SW 1271 (cell line): ENCODE measurements at places on chromosomes 5 and 9.

- no peak for DNase-seq
Observed at GRCh38 chr9:107969141-107969540, 479.6 kb upstream of the KLF4 start.

DNA sequence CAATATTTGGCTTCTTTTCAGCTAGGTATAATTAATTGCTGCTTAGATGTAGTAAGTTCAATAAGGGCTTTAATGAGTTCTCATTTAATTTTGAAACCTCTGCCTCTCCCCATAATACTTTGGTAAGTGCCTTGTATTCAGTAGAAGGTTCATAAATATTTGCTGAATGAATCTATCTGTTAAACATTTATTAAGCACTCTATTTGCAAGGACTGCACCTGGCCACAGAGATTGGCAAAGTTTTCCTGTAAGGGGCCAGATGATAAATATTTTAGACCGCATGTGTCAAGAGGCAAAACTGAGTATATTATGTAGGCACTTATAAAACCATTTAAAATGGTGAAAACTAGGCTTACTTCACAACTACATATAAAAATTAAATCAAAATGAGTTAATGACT, 19.0 kb upstream of the GNA14 start:
- DNase-seq = no peak

DNA sequence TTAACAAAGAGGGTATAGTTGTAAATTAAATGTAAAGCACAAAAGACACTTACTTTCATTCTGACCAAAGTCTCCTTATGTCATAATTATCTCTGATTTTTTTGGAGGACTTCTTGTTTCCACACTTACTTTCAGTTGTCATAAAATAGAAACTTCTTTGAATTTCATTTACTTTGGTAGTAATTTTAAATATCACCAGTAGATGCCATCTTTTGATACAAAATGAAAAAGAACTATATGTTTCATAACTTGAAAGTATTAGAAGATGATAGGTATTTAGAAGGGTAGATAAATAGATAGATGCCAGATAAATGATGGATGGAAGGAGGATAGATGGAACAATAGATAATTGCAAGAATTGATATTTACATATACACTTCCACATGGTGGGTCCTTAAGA, 1865.3 kb upstream of the CDH9 start:
- DNase-seq = no peak

DNA sequence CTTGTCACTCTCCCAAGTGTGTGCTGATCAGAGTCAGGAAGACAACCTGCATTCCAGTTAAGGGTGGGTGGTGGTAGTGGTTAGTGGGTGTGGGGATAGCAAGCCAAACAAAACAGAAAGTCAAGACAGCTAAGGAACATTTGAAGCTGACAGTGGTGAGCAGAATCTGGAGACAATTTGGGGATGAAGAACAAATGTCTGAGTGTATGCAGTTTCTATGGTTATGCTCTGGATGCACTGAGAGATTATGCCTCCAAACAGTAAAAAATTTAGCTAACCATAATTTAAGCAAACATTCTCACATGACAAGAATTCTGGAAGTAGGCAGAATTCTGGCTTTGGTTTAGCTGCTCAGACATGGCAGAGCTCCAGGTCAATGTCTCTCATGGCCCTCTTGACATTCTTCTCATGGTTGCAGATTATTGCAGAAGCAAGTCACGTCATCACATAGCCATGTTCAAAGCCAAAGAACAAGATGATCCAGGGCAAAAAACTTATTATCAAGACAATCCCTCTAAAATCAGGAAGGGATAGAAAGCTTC, 148.7 kb downstream of the LURAP1L start:
- DNase-seq = no peak

DNA sequence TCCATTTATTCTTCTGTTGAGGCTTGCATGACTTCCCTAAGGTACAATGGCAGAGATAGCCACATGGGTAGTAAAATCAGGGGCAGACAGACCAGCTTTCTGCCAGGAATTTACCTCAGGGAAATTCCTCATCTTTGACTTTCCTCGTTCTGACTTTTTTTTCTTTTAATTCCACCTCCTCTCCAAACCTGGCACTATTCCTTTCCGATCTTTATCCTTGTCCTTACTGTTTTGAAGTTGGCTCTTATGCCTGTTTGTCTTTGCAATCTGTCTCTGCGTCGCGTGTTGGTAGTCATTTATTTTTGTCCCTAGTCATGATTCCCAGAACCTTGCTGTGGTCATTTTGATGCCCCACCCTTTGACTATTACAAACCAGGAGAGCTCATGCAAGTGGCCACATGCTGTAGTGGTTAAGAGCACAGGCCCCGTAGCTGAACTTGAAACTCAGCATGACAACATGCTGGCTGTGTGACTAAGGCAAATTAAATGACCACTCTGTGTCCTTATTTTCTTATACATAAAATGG, 19.0 kb downstream of the TMC1 start:
- DNase-seq = no peak

GRCh38 chr5:98796197-98796972, 22.9 kb downstream of the RGMB start:
- DNase-seq = no peak

GRCh38 chr5:73969195-73970036, 343.4 kb downstream of the ARHGEF28 start:
- DNase-seq = no peak

DNA sequence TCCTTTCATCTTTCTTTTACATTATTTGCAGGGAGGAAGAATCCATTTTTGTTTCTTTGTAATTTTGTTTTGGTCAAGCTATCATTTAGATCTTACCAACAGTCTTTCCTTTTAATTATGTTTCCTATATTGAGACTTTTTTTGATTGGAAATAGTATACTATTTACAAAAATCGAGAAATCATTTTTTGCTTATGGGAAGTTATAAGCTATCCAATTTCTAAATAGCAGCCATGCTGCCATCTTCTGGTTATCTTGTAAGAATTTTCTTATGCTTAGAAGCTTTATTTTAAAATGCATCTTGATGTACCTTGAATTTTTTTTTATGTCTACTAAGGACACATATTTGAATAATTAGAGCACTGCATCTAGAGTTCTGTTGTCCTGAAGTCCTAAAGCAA, 821.2 kb downstream of the PTPRD start:
- DNase-seq = no peak

DNA sequence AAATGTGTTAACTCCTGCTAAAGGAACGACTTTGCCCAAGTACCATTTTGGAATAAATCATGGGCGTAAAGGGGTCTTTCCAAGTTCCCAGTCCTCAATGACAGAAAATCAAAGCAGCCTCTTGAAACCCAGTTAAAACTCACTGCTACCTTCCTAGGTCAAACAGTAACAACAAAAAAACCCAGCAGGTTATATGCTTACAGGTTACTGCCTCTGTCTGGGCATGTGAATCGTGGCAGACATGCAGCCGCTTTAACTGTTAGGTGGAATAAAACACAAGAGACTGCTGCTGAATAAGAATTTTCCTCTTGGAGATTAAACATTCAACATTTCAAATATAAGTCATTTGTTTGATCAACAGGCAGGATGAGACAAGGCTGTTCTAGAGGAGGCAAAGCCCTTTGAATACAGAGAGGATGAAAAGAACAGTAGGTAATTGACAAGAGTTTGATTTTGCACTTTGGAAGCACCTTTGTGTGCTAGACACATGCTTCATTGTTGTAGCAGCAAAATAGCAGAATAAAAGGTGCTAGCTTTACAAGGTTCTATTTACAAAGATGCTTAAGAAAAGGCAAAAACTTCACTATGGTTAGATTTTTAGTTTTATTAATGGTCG, 319.4 kb downstream of the NDUFS4 start:
- no peak for DNase-seq

GRCh38 chr9:36731068-36731956, 158.6 kb downstream of the MELK start:
- DNase-seq = no peak

DNA sequence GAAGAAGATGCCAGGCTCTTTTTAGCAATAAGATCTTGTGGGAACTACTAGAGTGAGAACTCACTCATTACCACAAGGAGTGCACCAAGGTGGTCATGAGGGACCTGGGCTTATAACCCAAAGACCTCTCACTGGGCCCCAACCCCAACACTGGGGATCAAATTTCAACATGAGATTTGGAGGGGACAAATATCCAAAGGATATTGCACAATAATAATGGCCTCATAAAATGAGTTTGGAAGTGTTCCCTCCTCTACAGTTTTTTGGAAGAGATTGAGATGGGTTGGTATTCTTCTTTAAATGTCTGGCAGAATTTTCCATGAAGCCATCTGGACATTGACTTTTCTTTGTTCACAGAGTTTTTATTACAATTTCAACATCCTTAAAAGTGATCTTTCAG, 38.0 kb upstream of the FAM120A start:
- no peak for DNase-seq

- DNase-seq = no peak
Observed at GRCh38 chr5:68845131-68845530, 248.7 kb upstream of the SLC30A5 start.

DNA sequence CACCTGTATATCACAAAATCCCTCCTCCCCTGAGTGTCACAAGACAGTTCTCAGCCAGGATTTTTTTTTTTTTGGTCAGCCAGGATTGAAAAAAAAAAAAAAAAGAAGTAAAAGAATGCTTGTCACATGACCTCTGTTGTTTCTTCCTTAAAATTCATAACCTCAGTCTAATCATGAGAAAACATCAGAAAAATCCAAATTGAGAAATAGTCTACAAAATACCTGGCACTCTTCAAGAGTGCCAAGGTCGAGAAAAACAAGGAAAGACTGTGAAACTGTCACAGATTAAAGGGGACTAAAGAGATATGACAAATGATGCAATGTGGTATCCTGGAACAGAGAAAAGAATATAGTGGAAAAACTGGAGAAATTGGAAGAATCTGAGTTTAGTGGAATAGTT, 58.5 kb upstream of the SUB1 start:
- DNase-seq = no peak

GRCh38 chr9:76525196-76525595, 66.2 kb downstream of the GCNT1 start:
- DNase-seq = no peak

- no peak for DNase-seq
Observed at GRCh38 chr5:40615586-40616170, 64.0 kb upstream of the PTGER4 start.

DNA sequence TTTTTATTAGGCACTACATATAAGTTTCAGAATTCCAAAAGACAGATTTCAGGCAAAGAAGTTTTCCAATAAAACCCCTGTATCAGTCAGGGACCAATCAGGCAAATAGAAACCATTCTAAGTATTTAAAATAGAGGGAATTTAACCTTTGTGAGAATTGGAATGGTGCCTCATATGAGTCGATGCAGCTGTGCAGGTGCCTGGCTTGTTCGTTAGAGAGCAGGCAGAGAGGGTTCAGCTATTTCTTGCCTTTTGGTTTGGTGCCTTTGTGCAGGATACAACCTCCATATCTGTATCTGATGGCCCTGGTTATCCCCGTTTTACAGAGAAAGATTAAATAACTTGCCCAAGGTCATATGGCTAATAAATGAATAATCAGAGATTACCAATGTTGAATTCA, 6.0 kb upstream of the DDX4 start:
- no peak for DNase-seq

DNA sequence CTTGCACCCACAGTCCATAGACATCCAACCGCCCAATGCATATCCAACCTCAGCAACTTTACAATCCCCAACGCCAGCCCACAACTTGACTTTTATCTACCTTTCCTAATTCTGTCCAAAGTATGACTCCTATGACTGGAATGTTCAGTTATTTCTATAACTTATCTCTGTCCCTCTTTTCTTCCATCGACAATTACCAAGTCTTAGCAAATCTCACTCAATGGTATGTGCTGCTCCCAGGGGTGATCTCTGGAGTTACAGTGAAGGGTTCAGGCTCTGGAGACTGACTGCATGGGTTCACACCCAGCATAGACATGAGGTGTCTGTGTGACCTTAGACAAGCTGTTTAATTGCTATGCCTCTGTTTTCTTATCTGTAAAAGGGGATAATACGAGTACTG, 106.9 kb downstream of the SPOCK1 start:
- no peak for DNase-seq

GRCh38 chr5:141915881-141916336, 7.8 kb upstream of the DELE1 start:
- no peak for DNase-seq

DNA sequence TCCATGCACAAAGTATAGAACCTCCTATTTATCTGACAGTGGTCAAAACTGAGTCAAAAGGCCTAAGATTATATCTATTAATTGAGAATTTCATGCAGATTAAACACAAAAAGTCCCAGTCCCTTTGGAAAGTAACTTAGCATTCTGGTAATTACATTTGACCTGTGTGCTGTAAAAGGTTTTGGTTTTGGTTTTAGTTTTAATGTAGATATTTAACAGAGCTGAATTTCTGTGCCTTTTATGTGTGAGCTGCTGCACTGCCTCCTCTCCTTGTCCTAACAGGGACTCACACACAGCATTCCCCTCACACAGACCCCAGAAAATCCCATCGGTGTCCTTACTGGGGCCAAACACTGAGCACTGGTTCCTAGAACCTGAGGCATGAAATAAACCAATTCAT, 31.0 kb upstream of the FSD1L start:
- no peak for DNase-seq

DNA sequence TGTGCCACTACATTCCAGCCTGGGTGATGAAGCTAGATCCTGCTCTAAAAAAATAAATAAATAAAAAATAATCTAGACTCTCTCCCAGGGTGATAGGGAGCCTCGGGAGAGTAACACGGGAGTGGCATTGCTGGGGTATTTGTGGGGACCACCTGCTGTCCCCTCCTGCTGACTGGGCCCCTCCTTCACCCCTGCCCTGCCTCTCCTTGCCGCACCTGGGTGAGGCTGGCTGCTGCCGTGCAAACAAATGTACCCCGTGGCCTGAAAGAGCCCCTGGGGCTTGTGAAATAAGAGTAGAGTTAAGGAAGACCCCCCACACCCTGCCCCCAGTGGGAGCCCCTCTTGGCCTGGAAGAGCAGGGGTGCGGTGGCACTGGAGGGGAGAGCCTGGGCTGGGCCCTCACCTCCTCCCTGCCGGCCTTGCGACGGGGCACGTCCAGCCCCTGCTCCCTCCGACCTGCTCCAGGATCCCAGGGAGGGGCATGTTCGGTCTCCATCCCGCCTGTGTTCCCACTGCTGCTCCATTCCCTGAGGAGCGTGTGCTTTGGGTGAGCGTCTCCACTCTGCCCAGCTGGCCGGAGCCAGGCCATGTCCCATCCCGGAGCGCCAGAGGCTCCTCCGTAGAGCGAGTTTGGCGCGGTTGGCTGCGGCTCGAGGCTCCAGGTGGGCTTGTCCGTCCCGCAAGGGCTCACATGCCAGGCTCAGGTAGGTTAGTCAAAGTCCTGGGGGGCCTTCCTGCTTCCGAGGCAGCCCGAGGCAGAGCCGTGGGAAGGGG, 75.0 kb upstream of the RNU6ATAC start:
- DNase-seq = no peak

GRCh38 chr9:14221119-14221518, 92.8 kb downstream of the NFIB start:
- DNase-seq = no peak

GRCh38 chr9:126341426-126341825, 14.8 kb downstream of the MVB12B start:
- DNase-seq = no peak

GRCh38 chr9:137402746-137403145, 20.2 kb downstream of the EXD3 start:
- DNase-seq = no peak
